ENCODE measurements at places on chromosomes 3 and 15. TPM values are rescaled to one million over a fixed set of nuclear protein-coding genes. Genes with fewer than 3 reads are reported as not detected.

Gene TM6SF1
- 5.7 TPM for total RNA-seq

Gene SCN11A
- total RNA-seq: 11.8 TPM

Gene GABRR3
- total RNA-seq: 0.11 TPM

Gene PYDC2
- not detected for total RNA-seq

Gene HHLA2
- not detected for total RNA-seq

Gene CACNA2D3
- 1.7 TPM for total RNA-seq

Gene UBXN7
- 38.1 TPM for total RNA-seq

Gene SUSD5
- total RNA-seq: 3.0 TPM

Gene NR2F2
- total RNA-seq: 28.0 TPM

Gene PTH1R
- 11.5 TPM for total RNA-seq

Gene CFAP20DC
- total RNA-seq: 4.3 TPM

Gene CADM2
- total RNA-seq: 2.7 TPM

Gene ASB14
- total RNA-seq: 0.21 TPM

Gene ACTC1
- total RNA-seq: 187 TPM

Gene VEPH1
- 0.74 TPM for total RNA-seq

Gene CLDN11
- 28.1 TPM for total RNA-seq

Gene GOLGA8T
- total RNA-seq: 0.37 TPM

Measured in urinary bladder (tissue), 4 donors.